ENCODE measurements at places on chromosomes 13 and 19. TPM values are rescaled to one million over a fixed set of nuclear protein-coding genes. Genes with fewer than 3 reads are reported as not detected.

DNA sequence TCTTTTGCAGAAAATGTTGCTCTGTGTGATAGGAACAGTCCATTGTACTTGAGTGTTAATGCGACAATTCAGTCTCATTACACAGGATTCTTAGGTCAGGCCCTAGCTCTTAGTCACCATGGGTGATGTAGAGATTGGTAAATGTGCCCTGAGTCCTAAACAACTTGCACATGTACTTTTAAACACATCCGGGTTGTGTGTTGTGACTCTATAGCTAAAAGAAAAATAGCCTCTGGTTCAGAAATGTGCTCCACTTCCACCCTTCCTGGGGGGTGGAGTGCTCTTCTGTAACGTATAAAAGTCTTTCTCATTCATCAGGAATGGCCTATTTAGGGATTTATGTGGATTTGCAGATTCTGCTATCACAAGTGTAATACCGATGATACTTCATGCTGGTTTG is 5.2 kb downstream of the SPATA13 start:
- peak; percentile 53 for DNase-seq

DNA sequence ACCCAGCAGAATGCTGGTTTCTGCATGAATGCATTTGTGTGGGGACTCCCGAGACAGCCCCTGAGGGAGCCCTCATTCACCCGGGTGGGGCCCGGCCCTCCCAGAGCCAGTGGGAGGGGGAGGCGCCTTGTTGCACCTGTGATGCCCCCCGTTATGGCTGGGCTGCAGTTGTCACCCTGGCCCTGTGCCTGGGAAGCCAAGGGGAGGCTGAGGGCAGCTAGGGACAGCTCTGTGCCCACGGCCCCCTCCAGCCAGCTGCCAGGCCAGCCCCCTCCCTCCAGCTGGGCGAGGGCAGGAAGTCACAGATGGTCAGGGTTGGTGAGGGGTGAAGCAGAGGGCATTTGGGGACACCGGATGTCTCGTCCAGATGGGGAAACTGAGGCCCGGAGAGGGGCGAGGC is 26.1 kb downstream of the NFIC start:
- no peak for DNase-seq

DNA sequence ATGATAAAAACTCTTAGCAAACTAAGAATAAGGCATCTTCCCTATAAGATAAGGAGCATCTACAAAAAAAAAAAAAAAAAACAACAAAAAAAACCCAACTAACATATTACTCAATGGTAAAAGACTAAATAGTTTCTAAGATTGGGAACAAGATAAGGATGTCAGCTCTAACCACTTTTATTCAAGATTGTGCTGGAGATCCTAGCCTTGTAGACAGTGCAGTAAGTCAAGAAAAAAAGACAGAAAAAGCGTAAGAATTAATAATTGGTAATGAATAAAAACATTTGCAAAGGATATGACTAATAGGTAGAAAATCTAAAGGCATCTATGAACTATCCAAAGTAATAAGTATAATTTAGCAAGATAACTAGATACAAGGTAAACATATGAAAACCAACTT is 33.0 kb downstream of the ZIC2 start:
- DNase-seq = peak; percentile 14

Gene IGFL3
- total RNA-seq = not detected

DNA sequence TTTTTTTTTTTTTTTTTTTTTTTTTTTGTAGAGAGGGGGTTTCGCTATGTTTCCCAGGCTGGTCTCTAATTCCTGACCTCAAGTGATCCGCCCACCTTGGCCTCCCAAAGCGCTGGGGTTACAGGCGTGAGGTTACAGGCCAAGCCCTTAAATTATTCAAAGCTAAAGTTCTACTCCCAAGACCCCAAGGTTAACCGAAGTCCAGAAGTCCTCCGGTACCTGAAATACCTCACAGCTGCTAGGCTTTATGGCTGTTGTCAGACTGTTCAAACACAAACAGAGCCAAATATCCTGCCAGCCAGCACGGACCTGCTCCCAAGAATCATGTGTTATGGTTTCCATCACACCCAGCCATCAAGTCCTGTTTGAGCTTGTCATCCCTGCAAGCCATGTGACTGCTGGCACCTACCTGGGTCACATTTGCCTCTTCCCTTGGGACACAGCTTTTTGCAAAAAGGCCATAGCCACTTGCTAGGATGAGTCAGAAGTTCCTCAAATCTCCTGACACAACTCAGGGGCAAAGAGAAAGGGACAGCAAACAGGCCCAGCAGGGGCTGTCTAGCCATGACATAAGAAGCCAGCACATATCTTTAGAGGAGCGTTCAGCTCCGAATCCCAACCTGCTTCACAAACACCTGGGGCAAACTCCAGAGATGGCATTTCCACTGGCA is 129.9 kb downstream of the FOXO1 start:
- no peak for DNase-seq

DNA sequence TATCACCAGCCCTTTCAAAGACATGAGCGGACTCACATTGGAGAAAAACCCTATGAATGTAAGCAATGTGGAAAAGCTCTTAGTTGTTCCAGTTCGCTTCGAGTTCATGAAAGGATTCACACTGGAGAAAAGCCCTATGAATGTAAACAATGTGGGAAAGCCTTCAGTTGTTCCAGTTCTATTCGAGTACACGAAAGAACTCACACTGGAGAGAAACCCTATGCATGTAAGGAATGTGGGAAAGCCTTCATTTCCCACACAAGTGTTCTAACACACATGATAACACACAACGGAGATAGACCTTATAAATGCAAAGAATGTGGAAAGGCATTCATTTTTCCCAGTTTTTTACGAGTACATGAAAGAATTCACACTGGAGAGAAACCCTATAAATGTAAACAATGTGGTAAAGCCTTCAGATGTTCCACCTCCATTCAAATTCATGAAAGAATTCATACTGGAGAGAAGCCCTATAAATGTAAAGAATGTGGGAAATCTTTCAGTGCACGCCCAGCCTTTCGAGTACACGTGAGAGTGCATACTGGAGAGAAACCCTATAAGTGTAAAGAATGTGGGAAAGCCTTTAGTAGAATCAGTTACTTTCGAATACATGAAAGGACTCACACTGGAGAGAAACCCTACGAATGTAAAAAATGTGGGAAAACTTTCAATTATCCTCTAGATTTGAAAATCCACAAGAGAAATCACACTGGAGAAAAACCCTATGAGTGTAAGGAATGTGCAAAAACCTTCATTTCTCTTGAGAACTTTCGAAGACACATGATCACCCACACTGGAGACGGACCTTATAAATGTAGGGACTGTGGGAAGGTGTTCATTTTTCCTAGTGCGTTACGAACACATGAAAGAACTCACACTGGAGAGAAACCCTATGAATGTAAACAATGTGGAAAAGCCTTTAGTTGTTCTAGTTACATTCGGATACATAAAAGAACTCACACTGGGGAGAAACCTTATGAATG is 17.6 kb downstream of the ZNF791 start:
- DNase-seq = peak; percentile 45

DNA sequence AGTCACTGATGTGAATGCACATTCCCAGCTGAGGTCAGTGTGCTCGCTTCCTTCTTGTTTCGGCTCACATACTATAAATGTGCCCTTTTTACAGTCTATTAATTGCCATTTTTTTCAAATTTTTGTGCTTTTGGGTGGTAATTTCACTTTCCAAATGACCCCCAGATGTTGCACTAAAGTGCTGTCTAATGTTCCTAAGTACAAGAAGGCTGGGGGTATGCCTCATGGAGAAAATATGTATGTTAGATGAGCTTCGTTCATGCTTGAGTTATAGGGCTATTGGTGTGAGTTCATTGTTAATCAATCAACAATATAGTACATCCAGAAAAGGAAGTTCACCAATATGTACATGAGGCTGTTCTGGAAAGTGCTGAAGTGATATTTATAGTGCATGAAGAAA is 84.7 kb downstream of the KL start:
- DNase-seq = no peak

GRCh38 chr13:97567510-97568243 is 133.7 kb downstream of the RAP2A start:
- peak; percentile 63 for DNase-seq

Gene NLRP11
- 2.4 TPM for total RNA-seq

DNA sequence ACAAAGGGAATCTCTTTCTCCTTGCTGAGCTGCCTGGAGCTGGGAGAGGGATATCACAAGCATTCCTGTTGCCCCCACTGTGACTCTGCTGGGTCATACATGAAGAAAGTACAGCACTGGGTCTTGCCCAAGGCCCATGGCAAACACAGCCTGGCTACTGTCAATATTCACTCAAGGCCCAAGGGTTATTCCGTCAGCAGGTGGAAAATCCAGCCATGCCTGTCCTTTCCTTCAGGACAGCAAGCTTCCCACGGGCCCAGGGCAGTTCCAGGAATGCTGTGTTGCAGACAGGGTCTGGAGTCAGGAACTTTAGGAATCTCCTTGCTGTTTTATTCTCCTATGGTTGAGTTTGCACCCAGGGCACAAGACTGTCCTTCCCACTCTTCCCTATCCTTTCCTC is 106.8 kb downstream of the TNFSF13B start:
- DNase-seq = no peak

Gene PNMA8B
- total RNA-seq = not detected

Gene ZNF541
- total RNA-seq = 0.27 TPM

DNA sequence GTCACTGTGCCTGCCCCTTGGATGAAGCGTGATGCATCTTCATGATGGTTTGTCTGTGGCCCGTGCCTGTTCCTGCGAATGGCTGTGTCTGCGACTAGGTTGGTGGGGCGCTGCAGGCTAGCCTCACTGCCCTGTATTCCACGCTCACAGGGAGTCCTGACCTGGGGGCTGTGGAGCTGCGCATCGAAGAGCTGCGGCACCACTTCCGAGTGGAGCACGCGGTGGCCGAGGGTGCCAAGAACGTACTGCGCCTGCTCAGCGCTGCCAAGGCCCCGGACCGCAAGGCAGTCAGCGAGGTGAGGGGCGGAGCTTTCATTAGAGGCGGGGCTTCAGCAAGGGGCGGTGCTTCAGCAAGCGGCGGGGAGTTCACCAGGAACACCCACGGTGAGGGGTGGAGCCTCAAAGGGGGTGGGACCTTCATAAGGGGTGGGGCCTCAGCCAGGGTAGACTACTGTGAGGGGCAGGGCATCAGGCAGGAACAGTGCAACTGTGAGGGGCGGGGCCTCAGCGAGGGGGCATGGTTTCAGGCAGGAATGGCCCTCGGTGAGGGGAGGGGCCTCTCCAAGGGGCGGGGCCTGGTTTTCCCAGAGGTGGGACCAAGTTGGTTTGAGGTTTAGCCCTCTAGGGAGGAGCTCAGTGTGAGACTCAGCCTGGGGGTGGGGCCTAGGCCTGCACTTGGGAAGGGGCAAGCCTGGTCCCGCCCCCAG is 17.2 kb downstream of the PKN1 start:
- peak; percentile 27 for DNase-seq

GRCh38 chr13:93309886-93310523 is 83.4 kb downstream of the GPC6 start:
- DNase-seq = peak; percentile 39
